ENCODE measurements at places on chromosomes 2 and 18.

DNA sequence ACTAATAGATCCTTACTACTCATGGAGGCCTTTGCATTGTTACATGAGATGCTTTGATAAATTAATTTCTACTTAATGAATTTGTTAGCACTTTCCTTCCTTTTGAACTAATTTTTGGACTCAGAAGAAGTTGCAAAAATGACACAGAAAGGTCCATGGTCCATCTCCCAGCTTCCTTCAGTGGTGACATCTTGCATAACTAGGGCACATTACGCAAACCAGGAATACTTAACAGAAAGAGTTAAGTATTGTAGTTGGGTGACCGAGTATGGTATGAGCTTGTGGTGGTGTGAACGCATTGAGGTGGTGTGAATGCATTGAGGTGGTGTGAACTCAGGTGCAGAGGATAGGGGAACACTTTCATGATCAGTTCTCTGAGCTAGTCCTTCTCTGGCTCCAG, 151.1 kb upstream of the TWIST2 start:
- DNase-seq, result no peak

- DNase-seq, result no peak
Measured at GRCh38 chr2:223995569-223995968, 38.3 kb downstream of the MRPL44 start.

- DNase-seq, result no peak
Measured at GRCh38 chr2:120302301-120302700, 43.6 kb upstream of the INHBB start.

GRCh38 chr18:67517444-67517765, 885 bp upstream of the DSEL start:
- no peak for DNase-seq

- DNase-seq, result no peak
Measured at GRCh38 chr2:226002438-226002837, 602.9 kb downstream of the NYAP2 start.

DNA sequence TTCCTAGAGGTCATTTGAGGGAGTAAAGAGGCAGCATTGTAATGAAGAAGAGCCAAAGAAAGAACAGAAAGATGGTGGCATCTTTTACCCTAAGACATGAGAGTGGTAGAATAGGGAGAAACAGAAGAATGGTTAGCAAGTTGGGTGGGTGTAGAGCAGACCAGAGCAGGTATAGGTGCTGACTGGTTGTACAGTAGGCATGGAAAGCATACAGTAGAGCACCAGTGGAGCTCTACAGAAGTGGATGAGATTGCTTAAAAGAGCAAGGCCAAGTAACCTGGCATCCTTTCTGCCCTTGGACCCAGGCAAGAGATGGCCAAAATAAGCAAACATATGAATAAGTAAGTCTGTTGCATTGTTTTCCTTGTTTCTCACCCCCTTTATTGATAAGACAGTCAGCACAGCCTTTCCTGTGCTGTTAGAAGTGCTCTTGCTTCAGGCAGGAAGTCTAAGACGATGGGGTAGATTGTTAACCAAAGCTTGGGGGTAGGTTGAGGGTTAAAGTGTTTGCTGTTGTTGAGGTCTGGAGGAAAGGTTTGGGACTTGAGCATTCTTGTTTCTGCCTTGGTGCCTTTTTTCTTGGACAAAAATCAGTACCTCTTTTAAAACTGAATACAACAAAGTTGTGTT, 76.9 kb downstream of the DIS3L2 start:
- no peak for DNase-seq

- no peak for DNase-seq
Measured at GRCh38 chr2:35783723-35784122, 571.9 kb upstream of the CRIM1 start.

DNA sequence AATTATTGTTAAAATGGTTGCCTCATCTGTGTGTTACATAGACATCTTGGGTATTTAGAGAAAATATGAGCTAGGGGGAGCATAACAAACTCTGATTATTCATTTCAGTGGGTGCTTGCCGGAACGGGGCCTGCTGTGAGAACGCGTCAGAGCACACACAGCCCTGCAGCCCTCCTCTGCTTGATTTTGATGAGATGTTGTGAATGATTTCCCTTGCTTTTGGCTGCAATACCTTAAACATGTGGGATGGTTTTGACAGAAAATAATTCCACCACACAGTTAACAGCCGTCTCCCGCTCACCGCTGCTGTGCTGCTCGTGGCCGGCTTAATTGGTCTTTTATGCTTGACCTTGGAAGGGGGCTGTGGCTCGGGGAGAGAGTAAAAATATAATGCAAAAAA, 49.9 kb upstream of the TXNDC2 start:
- no peak for DNase-seq

DNA sequence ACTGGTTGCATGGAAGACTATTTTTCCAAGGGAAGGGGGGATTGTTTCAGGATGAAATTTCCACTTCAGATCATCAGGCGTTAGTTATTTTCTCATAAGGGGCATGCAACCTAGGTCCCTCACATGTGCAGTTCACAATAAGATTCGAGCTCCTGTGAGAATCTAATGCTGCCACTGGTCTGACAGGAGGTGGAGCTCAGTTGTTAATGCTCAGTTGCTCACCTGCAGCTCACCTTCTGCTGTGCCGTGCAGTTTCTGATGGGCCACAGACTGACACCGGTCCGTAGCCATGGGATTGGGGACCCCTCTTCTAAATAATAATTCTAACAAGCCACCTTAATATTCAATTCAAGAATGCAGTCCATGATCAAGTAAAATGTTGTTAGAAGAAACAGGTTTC, 34.9 kb downstream of the PLCL1 start:
- no peak for DNase-seq

DNA sequence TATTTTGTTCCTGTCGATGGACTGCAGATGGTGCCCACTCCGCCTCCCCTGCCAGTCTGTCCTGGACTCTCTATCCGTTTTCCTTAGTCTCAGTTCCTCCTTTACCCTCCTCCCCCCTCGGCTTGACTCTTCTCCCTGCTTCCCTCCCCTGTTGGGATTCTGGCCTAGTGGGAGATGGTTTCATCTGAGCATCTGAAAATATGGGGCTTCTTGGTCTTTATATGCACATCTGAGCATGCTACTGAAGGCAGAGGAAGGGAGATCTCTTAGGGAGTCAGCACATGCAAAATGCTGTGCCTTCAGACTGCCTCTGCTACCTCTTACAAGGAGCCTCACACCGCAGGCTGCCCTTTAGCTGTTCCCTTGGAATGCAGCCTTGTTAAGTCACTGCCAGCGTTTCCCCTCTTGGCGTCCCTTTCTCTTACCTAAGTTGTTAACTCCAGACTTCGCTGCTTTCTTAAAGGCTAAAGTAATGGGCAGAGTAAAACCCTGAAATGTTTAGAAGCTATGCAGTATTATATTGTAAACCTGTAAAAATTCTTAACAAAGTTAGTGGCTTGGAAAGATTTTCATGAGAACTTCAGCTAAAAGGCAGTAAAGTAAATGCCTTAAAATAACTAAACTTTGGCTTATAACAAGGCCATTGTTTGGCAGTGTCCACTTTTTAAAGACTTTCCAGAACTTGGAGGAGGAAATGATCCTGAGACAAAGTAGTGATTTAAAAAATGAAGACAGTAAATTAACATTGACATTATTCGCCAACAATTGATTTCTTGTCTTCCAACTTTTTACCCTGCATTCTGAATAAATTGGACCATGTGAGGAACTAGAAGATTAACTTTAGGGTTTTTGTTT, 49.8 kb downstream of the LDLRAD4 start:
- no peak for DNase-seq

DNA sequence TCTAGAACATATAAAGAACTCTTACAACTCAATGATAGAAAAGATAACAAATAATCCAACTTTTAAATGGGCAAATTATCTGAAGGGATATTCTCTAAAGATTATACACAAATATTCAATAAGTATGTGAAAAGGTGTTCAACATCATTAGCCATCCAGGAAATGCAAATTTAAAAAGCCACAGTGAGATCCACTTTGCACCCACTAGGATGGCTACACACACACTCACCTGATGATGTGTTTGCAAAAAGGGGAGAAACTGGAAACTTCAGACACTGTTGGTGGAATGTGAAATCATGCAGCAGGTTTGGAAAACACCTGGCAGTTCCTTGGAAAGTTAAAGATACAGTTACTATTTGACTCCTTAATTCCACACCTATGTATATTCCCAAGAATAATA, 87.2 kb upstream of the GYPC start:
- no peak for DNase-seq

- no peak for DNase-seq
Measured at GRCh38 chr18:48623468-48624235, 84.8 kb downstream of the CTIF start.

GRCh38 chr2:148901142-148901541, 26.1 kb downstream of the KIF5C start:
- no peak for DNase-seq

- DNase-seq, result no peak
Measured at GRCh38 chr2:68853035-68853434, 18.2 kb downstream of the BMP10 start.

GRCh38 chr18:59690996-59691395, 6.2 kb downstream of the CCBE1 start:
- DNase-seq, result no peak

DNA sequence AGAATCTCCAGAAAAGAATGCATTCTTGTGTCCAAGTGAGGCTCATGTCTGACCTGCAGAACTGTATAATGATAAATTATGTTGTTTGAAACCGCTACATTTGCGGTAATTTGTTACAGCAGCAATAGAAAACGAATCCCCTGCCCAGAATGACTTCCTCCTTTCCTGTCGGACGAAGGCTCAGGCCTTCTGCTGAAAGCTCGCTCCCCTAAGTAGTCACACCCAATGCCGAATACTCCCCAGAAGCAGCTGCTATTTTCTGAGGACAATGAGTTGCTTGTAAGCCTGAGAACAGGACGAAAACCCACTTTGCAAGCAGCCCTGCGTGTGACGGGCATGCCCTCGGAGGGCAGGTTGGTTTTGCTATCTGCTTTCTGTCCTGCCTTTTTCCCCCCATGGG, 27.7 kb upstream of the PTPN4 start:
- DNase-seq, result no peak

Measured in cortex of kidney (tissue), 1 donor.